ENCODE measurements at places on chromosomes 11 and 22.
A peak's percentile ranks its signal among the peaks of the same experiment; 100 is the strongest.

DNA sequence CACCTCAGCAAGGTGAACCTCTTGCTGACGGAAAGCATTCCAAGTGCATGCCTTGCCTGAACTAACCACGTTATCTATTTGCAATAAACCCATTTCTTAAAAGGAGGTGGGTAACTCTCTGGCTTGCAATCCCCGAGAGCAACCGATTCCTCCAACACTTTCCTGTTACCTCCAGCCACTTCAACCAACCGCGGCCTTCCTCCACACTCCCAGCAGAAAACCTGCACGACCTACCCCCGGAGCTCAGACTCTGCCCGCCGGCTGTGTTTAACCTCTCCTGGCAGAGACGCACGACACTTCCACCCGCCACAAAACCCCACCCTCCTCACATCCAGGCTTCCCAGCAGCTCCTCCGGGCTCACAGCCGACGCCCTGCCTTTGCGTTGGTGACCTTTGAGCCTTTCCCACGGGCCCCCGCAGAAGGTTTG is 708 bp downstream of the SCO2 start:
- DNase-seq: no peak

GRCh38 chr11:87722756-87723565 is 452.3 kb downstream of the RAB38 start:
- no peak for DNase-seq

DNA sequence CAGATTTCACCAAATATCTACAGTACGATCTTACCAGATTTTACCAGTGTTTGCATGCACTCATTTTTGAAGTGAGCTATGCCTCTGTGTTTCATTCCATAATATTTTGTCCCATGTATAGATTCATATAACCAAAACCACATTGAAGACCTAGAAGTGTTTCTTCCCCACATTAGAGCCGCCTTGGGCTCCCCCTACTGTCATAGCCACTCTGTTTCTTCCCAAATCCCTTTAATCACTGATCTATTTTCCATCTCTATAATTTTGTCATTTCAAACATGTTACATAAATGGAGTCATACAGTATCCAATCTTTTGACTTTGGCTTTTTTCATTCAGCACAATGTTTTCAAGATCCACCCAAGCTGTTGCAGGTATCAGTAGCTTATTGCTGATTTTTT is 12.7 kb downstream of the MRGPRX3 start:
- no peak for DNase-seq

DNA sequence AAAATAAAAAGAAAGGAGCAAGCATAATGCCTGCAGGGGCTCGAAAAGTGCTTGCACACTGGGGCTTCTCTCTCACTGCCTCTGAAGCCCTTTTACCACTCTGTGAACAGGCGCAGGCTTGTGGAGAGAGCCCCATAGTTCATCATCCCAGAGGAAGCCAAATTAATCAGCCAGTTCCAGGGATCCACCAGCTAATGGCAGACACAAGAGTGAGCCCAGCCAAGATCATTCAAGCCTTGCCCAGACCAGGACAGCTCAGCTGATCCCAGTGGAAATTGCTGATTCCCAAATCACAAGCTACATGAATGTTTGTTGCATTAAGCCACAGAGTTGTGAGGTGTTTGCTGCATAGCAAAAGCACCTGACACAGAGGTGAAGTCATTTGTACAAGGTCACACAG is 135.3 kb downstream of the CHST1 start:
- DNase-seq: no peak

- no peak for DNase-seq
These were observed 13.9 kb downstream of the RTN4RL2 start for GRCh38 chr11:57474017-57474802.

DNA sequence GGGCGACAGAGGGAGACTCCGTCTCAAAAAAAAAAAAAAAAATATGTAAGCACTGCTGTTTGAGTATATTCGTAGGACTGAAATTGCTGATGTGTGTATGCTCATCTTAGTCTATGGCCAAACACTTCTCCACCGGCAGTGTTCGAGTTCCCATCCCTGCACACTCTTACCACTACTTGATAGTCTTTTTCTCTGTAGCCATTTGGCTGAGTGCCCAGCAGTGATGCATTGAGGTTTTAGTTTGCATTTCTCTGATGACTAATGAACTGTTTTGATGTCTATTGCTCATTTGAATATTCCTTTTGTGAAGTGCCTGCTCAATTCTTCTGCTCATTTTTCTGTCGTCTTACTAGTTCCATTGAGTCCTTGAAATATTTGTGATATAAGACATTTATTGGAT is 1.9 kb downstream of the TIRAP start:
- DNase-seq: peak; percentile 63

DNA sequence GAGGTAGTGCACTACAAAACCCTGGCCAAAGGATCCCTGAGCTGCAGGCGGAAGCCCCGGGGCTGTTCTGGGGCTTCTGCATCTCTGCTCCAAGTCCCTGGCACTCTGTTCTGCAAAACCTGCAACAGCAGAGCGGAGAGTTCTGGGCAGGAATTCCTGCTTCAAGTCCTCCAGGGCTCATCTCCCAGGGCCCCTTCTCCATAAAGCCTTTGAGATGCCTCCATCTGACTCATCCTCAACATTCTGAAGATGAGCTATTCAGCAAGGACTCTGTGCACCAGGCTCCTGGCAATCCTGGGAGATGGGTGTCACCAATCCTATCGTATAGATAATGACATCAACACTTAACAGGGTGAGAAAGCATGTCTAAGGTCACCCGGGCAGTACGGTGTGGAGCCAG is 19.3 kb downstream of the SYN3 start:
- no peak for DNase-seq

- DNase-seq: no peak
These were observed 22.5 kb downstream of the PRRG4 start for GRCh38 chr11:32852207-32852606.

DNA sequence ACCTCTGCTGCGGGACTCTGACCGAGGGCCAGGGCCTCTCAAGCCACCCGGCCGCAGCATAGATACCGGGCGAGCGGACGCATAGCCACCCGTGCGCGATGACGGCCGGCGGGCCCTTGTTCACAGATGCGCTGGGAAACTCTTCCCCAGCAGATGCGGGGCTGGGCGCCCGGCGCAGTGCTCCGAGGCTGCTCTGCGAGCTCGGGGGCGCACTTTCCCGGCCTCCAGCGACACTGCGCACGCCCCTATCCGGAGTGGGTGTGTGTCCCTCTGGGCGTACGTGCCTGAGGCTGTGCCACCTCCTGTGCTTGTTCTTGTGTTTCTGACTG is 104.7 kb upstream of the E2F8 start:
- DNase-seq: no peak

DNA sequence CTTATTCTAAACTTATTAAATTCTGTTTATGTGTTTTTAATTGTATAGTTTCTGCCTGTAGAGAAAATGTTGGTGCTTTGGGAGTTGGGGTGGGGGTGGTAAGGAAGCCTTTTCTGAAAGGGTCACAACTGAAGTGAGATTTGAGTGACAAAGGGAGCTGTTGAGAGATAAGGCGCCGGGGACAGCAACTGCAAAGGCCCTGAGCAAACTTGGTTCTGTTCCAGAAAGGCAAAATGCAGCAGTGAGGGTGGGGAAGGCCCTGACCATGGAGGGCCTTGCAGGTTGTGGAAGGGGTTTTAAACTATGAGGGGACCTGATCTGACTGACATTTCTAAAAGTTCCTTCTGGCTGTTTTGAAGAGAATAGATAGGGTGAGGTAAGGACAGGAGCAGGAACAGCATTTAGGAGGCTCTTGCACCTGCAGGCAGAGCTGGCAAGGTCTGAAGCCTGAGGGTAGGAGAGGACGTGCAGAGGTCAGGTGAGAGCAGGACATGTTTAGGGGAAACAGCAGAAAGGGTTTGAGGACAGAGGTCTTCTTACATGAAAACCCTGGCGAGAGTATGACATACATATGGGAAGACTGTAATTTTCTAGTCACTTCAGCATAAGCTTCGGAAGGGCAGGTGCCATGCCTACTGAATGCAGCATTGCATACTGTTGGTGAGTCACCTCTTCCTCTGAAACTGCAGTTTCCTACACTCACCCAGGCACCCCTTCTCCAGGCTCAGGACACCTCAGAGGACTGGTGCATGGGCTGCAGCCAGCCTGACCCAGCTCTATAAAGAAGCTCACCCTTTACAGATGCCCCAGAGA is 190.7 kb downstream of the SNX19 start:
- DNase-seq: no peak

DNA sequence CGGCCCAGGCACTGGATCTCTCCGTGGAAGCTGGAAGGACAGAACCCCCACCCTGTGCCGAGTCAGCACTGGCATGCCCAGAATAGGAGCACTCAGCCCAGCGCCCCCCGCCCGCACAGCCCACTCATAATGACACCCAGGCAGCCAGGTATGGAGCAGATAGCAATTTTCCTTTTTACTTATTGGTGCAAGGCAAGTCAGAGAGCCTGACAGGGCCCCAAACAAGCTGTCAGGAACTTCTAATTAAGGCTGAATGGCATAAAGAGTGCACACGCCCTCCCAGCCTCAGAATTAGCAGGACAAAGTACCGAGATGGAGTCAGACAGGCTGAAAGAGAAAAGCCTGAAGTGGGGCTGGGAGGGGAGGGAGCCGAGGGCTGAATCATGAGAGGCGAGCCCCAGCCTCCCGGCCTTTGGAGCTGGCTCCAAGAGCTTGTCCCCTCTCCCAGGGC is 76.9 kb downstream of the DSCAML1 start:
- no peak for DNase-seq

DNA sequence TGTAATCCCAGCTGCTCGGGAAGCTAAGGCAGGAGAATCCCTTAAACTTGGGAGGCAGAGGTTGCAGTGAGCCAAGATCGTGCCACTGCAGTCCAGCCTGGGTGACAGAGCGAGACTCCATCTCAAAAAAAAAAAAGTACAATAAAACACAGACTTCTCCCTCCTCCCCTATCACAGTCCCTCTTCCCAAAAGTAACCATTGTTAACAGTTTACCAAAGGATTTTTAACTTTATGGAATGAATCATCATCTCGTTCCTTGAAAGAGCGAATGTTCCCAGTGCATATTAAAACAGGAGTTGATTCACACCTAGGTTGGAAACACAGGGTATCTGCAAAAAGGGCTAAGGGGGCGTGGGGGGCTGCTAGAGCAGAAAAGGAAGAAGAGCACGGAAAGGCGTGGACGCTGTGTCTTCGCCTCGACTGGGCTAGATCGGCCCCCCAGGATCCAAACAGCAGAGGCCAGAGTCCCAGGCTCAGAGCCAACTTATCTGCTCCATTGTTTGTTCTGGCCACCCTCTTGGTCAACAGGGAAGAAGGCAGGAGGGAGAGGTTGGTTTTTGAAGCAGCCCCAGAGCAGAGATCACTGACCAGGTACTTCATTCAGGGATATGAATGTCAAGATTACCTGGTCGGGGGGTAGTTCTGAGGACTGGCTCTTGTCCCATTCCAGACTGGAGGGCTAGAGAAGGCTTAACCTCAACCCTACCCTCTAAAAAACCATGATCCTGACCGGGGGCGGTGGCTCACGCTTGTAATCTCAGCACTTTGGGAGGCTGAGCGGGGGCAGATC is 2.1 kb upstream of the AHNAK start:
- DNase-seq: no peak

DNA sequence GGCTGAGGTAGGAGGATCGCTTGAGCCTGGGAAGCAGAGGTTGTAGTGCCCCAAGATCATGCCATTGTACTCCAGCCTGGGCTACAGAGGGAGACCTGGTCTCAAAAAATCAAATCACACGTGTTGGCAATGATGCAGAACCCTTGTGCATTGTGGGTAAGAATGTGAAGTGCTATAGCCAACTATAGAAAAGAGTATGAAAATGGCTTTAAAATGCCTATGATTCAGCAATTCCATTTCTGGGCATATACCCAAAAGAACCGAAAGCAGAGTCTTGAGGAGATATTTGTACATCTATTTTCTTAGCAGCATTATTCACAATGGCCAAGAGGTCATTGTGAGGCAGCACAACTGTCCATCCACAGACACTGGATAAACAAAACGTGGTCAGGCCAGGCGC is 2.6 kb upstream of the FADS3 start:
- DNase-seq: no peak

DNA sequence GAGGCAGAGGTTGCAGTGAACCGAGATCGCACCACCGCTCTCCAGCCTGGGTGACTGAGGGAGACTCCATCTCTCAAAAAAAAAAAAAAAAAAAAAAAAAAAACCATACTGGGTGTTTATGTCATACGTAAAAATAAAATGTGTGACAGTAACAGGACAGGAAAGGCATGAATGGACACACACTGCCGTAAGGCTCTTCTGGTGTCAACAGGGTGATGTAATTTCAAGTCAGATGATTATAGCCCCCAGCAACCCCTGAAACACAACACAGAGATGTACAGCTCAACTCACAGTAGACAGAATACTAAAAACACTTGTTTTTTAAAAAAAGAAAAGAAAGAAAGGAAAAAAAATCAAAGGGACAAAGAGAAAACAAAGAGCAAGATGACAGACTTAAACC is 22.2 kb downstream of the SBF1 start:
- DNase-seq: no peak

DNA sequence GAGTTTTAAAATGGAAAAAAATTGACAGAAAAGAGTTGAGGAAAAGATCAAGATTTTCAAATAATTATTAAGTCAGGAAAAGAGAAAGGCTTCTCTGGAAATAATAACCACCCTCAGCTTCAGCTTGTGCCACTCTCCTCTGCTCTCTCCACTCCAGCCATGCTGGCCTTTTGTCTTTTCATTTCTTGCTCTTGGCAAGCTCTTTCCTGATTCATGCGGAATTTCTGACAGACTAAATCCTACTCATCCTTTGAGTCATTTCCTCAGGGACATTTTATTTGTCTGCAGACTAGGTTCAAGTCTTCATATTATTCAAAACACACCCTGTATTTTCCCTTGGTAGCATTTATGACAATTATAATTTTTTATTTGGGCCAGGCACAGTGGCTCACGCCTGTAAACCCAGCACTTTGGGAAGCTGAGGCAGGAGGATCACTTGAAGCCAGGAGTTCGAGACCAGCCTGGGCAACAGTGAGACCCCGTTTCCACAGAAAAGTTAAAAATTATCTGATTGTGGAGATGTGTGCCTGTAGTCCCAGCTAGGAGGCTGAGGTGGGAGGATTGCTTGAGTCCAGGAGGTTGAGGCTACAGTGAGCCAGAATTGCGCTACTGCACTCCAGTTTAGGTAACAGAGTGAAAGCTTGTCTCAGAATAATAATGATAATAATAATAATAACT is 7.8 kb upstream of the P4HA3 start:
- DNase-seq: no peak

DNA sequence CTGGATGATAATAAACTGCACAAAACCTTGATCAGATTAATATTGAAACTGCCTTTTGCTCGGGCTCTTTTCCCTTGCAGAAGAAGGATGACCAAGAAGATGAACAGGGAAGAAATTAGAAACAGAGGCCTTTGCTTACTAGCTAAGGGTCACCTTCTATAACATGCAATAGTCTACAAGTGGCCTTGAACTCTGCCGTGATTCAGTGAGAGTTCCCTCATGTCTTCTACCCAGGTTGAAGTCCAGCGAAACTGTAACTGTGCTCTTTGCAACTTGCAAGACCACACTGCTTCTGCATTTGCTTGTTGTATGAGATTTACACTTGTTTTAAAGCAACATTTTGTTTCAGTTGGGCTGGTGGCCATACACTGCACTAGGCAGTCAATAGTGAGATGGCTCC is 108.4 kb downstream of the IGLL1 start:
- DNase-seq: no peak

GRCh38 chr11:85406316-85406715 is 220.8 kb downstream of the DLG2 start:
- DNase-seq: no peak

- DNase-seq: no peak
These were observed 113.6 kb downstream of the LDLRAD3 start for GRCh38 chr11:36057379-36058042.

- DNase-seq: no peak
These were observed 59.2 kb downstream of the LHFPL7 start for GRCh38 chr22:24887260-24887659.

Measured in activated CD8-positive, alpha-beta memory T cell treated with anti-CD3 and anti-CD28 coated beads for 48 hours (primary cell).